Stimulated activated CD4-positive, alpha-beta T cell treated with anti-CD3 and anti-CD28 coated beads, Interleukin-12 subunit alpha, Interleukin-12 subunit beta, amount 100 ng/mL, for 4 hours (primary cell): ENCODE measurements at places on chromosomes 4 and X.

- DNase-seq, result no peak
Measured at GRCh38 chr4:89166971-89167475, 55.7 kb downstream of the TIGD2 start.

- DNase-seq, result no peak
Measured at GRCh38 chr4:121712001-121712651, 15.3 kb upstream of the ANXA5 start.

DNA sequence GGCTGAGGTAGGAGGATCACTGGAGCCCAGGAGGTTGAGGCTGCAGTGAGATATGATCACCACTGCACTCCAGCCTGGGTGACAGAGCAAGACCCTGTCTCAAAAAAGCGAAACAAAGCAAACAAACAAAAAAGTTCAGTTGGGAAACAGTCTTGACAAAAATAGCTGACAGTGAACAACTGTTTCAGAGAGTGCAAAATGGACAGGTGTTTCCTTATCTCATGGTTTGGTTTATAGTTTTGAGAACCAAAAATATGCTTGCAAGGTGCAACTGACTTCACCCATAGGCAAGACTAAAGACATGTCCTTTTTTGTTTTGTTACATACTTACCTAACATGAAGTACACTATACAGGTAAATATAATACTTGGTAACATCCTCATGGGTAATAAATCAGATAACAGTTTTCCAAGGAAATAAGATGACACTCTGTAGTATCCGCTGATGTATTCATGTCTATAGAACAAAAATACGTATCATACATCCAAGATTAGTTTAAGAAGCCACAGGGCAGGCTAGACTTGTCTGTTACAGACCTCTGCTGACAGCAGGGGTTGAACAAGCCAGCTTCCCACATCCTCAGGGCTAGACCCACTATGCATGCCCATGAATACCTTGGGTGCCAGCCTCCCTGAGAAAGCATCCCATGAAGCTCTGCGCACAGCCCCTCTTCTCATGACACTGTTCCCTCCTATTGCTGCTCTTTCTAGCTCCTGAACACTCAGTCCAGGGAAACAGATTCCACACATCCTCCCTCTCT is 59.3 kb downstream of the ABCG2 start:
- no peak for DNase-seq

- DNase-seq, result no peak
Measured at GRCh38 chr4:57131849-57132742, 21.9 kb upstream of the IGFBP7 start.

GRCh38 chr4:23811161-23811560 is 78.7 kb downstream of the PPARGC1A start:
- no peak for DNase-seq

GRCh38 chr4:37138019-37138653 is 106.4 kb upstream of the NWD2 start:
- DNase-seq, result no peak
